ENCODE measurements at places on chromosomes 16 and 17.
A peak's percentile ranks its signal among the peaks of the same experiment; 100 is the strongest.

DNA sequence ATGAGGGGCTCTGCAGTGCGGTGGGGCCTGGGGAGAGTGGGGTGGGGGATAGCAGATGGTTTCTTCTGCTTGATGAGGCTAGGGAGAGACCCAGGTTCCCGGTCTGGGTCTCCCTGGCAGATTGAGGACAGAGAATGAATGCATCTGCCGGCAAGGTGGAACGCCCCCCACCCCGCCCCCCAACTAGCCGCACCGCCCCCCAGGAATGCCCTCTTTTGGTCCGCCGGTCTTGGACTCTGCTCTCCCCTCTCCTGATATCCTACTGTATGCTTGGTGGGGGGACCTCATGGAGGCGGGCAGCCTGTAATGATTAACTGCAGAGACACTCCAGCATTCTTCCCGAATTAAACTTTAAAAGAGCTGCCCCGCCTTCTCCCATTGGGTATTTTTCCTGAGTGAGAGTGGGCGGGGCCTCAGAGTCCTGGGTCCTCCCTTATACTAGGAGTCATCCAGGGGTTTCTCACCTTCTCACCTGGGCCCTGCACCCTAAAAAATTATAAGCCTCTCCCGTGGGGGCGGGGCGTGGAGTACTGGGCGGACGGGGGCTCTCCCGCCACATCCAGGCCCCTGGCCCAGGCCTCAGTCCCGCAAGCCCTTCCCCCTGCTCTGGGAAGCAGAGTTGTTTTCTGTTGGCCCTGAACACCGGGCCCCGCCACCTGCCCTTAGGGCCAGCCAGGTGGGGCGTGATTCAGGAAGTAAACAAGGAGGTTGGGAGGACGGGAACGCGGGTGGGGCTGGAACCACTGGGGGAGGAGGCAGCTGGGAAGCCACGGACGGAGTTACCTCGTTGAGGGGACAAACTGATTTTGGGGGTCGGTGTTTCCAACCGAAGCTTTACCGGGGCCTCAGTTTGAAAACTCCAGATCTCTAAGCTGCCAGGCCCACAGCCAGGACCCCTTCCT lies 1.5 kb downstream of the GRB7 start:
- DNase-seq: no peak

- no peak for DNase-seq
These were observed 9.3 kb upstream of the CYB561 start for GRCh38 chr17:63455417-63455816.

- DNase-seq: peak; percentile 70
These were observed 5.2 kb upstream of the OR1F1 start for GRCh38 chr16:3182608-3183444.

DNA sequence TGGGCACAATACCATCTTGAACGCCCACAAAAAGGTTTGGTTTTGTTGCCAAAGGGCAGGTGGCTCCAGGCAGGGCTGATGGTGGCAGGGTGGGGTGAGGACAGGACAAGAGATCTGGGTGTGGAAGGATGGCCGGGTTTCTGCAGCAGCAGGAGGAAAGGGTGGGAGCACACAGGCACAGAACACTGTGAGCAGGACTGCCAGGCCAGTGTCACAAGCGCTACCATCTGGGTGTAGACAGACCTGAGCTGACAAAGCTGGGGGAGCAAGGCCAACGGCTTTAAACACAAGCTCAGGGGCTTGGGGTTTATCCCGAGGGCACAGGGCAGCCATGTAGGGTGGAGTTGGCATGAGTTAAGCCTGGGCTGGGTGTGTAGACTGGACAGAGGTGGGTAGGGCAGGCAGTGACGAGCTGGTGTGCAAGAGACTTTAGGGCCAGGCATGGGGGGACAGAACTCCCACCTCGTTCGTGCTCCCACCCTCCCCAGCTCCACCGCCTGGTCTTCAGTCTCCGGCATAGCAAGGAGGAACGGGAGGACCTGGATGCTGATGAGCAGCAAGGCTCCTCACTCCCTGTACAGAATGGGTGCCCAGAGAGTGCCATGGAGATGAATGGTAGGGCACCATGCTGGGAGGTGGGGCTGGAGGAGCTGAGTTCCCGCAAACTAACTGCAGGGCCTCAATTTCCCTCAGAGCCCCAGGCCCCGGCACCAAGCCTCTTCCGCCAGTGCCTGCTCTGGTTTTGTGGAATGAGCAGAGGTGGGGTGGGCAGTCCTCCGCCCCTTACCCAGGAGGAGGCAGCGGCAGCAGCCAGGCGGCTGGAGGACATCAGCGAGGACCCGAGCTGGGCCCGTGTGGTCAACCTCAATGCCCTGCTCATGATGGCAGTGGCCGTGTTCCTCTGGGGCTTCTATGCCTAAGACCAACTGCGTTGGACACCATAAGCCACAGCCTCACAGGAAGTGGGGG lies 7.0 kb downstream of the SLC5A2 start:
- no peak for DNase-seq

DNA sequence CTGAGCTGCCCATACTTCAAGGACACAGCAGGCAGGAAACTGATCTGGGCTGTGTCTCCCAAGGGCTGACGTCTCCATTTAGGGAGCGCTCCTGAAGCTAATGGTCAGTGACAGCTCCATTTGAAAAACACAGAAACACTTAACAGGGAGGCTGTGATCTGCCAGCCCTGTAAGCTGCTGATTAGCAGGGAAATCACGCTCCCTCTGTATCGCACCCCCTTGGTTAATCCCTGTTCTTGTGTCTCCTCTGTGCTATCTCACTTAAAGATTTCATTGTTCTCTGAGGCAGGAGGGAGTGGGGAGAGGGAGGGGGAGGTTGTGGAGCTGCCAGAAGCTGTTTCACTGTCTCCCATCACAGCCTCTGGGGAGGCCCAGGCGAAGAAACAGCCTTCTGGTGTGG lies 47.4 kb upstream of the CACNG3 start:
- no peak for DNase-seq

DNA sequence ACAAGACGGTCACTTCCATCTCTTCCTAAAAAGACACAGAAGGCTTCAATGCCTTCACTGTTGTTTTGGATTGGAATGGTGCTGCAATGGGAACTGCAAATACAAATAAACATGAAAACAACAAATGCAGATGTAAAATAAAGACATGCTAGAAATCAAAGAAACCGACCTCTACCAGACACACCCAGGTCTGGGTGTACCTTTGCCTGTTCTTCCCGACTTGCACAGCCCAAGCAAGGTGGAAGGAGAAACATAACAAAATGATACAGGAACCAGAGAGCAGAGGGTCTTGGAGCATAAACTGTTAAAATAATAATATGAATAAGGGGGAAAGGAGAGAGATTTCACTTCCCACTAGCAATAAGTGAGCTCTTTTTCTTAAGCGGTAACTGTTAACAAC lies 17.3 kb downstream of the RFFL start:
- DNase-seq: no peak

GRCh38 chr16:79415983-79416640 lies 184.4 kb downstream of the MAF start:
- DNase-seq: no peak

DNA sequence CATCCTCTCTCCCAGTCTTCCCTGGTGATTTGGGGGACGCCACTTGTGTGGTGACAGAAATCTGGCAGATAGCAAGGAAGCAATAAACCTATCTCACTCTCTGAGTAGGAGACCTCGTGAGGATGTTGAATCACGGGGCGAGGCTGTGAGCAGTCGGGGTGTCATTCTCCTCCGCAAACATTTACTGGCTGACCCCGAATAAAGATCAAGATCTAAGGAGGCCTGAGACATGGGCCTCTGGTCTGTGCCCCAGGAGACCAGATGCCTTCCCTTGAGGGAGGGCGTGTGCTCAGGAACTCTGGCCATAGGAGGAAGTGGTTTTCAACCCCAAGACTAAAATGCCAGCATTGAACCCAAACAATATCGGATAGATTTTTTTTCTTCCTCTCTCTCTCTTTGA lies 53.1 kb downstream of the FOXL1 start:
- no peak for DNase-seq
